Renal cortex interstitium (tissue), 15 donors: ENCODE measurements at places on chromosomes 7 and 10.

GRCh38 chr10:99743841-99744240 lies 11.8 kb downstream of the CUTC start:
- DNase-seq = no peak

DNA sequence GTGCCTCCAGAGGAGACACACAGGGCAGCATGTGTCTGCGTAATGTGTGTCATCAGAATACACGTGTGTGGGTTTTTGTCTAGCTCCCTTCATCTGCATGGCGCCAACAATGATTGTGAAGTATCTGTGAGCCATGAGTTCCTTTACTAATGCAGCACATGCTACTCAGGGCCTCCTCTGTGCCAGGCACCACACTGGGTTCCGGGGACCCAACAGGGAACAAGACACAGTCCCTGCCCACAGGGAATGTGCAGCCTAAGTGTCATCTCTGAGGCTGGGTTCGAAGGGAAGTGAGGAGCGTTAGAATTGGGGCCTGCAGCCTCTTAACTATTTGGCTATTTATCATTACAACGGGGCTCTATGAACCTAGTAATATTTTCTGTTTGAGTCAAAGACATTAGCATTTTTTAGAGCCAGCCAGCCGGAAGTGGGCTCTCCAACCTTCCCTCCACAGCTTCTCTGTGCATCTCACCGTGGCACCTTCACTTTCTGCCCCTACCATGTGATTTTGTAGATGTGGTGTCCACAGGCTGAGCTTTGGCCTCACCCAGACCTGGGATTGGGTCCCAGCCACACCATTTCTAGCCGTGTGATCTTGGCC lies 43.9 kb upstream of the SRGN start:
- DNase-seq = no peak

DNA sequence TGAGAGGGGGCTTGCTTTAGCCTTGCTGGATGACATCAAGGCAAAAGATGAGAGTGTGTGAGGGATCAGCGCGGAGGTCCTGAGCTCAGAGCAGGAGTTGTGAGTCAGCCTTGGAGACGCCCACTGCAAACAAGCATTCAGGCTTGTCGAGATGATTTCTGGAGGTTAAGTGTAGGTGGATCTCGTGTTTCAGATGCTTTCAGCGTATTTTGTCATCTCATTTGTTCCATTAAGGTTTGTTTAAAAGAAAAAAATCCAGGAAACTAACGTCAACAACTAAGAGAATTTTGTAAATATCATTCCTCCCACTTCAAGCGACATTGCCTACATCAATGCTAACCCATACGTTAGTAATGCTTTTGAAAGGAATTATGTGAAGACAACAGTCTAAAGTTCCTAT lies 715.4 kb upstream of the NRP1 start:
- DNase-seq = no peak

- no peak for DNase-seq
Observed at GRCh38 chr7:2384354-2385243, 18.8 kb upstream of the CHST12 start.

GRCh38 chr10:34058845-34059614 lies 724.6 kb upstream of the NRP1 start:
- no peak for DNase-seq

DNA sequence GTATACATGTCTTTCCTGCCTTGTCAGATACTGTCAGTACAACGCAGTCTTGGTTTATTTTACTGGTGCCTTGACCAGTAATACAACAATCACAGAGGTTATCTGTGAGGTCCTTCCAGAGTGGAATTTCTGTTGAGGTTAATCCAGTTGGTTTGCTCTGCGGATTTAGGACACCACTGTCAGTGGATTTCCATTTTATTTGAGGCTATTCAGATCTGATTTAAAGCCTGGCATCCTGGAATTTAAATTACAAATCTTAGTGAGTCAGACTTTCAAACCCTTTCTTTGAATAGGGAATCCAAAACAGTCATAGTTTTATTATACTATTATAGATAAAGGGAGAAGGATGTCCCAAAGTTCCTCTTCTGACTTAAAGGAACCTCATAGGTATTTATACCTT lies 40.5 kb downstream of the ANLN start:
- no peak for DNase-seq

GRCh38 chr7:92778972-92779371 lies 57.4 kb downstream of the CDK6 start:
- DNase-seq = no peak

- DNase-seq = no peak
Observed at GRCh38 chr10:27710014-27710413, 35.6 kb downstream of the MKX start.

- DNase-seq = no peak
Observed at GRCh38 chr7:28314841-28315240, 97.5 kb upstream of the CREB5 start.

- no peak for DNase-seq
Observed at GRCh38 chr7:155702616-155703015, 58.2 kb downstream of the RBM33 start.

DNA sequence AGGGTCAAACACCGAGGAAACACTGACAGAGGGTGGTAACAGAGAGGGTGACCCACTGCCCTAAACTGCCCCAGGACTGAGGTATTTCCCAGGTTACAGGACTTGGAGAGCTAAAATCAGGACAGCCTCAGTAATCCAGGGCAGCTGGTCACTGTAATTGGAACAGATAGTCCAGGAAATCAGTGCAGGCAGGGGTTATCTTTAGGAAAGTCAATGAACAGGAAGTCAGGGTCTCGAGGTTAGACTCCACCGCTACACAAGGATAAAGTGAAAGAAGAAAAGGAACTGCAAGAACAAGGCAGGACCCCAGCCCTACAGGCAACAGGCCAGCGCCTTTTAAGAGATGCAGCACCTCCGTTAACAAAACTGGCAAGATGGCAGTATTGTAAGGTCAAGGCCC lies 61.1 kb downstream of the CAV1 start:
- no peak for DNase-seq

DNA sequence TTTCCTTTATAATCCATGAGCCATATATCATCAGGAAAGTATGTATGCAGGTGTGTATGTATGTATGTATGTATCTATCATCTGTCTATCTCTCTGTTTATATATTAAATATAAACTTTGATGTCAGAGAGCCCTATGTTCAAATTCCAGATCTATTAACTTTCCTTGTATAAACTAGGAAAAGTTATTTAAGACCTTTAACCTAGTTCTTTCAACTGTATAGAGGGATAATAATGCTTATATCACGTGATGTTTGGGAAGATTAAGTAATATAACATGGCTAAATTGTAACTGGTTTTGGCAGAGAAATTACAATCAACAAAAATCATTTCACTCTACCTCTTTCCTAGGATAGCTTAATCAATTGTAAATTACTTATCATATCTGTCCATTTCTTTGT lies 628.3 kb upstream of the IGFBP3 start:
- DNase-seq = no peak

DNA sequence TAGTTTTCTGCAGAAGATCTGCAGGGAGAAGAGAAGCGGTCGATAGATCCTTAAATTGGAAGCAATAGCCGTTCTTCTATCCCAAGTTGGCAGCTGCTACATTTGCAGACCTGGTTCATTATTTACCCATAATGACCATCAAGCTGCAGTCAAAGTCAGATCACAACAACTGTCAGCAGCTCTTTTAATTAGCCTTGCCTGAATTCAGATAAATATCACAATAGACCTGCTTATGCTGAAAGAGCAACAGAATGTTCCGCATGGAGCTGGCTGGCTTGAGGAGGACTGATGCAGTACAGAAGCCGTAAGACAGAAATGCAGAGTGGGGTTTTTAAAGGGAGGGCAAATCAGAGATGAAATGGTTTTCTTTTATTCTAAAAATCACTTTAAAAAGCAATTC lies 109.4 kb downstream of the HIBADH start:
- DNase-seq = no peak

DNA sequence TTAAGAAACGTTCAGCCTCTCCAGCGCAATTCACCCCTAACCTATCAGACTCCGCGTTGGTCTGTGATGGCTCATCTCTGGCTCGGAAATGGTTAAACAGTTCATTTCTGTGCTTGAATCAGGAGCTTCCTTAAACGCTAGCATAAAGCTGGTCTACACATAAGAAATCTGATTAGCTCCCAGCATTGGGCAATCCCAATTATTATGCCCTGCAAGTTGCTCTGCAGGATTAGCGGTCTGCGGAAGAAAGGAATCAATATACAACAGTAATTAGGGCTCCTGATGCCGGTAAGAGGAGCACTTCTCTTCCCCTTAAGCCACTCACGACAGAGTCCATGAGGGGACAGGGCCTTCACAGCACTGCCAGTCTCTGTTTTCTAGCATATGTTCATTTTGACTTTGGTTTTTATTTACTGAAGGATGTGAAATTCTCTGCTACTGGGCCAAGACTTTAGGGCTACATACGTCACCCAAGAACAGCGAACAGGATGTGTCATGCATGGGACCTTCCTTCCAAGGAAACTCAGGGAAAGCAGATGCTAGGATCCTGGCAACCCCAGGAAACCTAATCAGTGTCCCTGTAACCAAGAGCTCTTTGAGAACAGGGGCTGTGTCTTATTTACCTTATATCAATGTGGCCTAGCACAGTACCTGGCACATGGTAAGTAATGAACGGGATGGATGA lies 324.4 kb downstream of the KCNMA1 start:
- DNase-seq = no peak

DNA sequence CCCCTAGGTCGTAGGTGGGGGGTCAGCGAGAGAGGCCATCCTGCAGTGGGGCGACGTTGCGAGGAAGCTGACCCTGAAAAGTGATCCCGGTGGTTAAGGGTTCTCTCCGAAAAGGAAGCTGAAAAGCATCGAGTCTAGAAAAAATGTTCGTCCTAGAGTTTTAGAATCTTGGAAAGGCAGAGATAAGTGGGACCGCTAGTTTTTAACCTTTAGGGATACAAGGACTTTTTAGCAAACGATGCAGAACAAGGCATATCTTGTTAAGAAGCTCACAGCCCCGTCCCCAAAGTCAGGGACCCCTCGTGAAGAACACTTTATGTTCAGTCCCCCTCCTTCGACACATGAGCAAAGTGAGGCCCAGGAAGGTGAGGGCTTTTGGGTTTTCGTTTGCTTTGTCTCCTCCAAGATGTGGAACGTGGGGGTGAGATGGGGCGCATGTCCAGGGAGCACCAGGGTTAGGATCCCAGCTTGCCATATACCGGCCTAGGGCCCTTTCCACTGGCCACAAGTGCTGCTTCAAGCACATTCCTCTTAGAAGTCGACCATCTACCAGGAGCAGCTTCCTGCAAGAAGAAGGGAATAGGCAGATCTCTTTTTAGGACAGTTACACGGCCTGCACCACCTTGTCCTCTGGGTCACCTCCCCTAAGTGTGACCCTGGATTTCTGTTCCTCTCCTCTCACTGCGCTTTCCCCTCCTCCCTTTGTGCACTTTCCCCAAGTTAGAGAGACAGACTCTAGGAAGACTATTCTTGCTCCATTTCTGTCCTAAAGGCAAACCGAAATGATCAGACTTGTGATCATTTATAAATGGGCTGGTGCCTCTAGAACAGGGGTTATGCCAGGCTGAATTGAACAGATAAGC lies 969 bp downstream of the SLC35G1 start:
- DNase-seq = no peak

GRCh38 chr7:117014673-117015133 lies 61.4 kb downstream of the ST7 start:
- DNase-seq = no peak

DNA sequence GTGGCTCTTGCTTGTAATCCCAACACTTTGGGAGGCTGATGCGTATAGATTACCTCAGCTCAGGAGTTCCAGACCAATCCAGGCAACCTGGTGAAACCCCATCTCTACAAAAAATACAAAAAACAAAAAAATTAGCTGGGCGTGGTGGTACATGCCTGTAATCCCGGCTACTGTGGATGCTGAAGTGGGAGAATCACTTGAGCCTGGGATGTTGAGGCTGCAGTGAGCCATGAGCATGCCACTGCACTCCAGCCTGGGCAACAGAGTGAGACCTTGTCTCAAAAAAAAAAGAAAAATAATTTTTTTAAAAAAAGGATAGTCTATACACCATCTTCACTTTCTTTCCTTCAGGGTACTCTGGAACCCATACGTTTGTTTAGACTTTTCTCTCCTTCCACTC lies 6.2 kb downstream of the REEP3 start:
- no peak for DNase-seq

DNA sequence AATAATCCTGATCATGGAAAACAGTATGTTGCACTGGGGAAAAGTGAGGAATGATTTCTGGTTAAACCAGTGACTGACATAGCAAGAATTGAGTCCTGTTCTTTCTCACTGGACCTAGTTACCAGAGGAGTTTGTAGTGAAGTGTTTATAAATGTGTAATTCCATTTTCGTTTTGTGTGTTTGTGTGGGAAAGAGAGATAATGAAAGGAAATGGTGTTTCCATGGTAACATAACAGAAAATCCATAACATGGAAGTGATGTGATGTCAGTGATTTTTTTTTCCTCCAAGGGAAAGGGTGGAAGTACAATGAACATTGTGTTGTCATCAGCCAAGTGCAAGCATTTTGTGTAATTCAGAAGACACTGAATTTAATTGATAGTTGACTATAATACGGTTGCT lies 283.9 kb downstream of the PLXDC2 start:
- no peak for DNase-seq

GRCh38 chr10:30330497-30331168 lies 18.4 kb downstream of the MTPAP start:
- no peak for DNase-seq

DNA sequence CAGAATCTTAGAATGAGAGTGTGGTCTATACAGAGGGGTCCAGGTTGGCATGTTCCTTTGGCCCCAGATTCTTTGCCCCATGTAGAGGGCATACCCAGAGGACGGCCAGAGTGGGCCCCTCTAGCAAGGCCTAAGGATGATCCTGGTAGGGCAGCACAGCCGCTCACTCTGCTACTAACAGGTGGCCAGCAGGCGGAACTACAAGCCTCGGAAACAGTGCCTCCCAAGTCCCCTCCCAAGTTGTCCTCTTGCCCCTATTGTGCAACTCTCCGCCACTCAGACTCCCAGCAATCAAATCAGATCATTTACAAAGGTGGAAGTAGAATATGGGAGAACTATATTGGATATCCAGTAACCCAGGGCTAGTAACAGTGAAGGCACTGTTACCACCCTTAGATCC lies 107.4 kb downstream of the STRA8 start:
- no peak for DNase-seq

DNA sequence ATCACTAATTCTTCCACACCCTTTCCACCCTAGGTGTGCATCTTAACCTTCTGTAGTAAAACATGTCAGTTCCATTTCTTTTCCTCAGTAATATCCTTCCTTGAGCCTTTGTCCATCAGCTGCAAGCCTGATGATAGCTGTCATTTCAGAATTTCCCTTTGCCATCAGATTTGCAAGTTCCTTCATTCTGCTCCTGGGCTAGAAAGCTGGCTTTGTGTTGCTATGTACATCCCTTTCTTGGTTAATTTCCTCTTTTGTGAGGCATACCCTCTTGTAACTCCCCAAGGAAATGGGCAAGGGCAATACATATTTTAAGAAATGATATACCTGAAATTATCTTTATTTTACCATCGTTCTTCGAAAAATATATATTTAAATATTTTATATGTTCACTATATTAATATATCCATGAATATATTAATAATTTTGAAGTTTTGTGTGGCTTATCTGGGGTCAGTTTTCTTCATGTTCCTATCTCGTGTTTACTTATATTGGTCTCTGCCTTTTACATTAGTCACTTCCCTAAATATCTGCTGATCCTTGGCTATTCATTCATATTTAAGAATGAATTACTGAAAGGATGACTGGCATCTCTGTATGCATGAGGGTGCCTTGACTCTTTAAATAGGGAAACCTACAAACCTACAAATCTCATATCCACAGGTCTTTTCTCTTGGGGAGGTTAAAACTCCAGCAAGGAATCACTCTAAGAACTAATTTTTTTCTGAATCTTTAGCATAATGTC lies 143.8 kb downstream of the ZNF22 start:
- no peak for DNase-seq

GRCh38 chr7:151560243-151560642 lies 40.5 kb upstream of the RHEB start:
- DNase-seq = no peak
